ENCODE measurements at places on chromosomes 6 and 20.

DNA sequence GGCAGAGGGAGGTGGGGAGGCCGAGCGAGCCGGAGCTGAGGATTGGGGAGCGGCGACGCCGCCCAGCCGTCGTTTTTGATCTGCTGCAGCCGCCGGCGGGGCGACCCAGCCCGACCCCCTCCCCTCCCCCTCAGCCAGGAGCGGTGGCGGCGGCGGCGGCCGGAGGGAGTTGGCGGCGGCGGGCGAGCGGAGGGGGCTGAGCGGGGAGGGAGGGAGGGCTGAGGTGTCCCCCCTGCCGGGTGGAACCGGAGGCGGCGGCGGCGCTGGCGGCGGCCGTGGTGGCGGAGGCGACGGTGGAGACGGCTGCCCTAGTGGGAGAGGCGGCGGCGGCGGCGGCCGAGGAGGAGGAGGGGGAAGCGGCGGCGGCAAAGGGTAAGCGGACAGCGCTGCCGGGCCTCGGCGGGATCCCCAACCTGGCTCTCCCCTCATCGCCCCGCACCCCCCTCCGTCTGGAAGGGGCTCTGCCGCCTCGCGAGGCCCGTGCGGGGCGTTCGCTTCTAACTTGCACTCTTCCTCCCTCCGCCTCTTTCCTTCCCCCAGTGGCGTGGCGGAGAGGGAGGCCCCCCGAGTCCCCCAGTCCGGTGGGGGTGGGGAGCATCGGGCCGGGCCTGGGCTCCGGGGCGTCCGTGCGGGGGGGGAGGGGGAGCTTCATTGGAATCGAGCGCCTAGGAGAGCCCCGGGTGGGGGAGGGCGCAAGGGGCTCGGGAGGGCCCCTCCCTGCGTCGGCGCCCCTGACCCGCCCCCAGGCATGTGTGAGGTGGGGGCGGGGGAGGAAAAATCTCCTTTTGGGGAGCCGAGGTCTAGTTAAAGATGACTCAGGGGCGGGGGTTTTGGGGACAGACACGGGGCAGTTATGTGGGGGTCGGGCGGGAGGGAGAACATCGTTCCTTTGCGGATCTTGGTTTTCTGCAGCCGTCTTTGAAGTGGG lies at the start of gene TAB2:
Gene TAB2 (plus strand): TSS at position 69 of the 928 bp plus-strand sequence. CDS start 52,286 bp downstream, outside the sequence.
- DNase-seq: peak; percentile 85

GRCh38 chr6:81842254-81842653 lies 89.8 kb upstream of the TENT5A start:
- DNase-seq: no peak

DNA sequence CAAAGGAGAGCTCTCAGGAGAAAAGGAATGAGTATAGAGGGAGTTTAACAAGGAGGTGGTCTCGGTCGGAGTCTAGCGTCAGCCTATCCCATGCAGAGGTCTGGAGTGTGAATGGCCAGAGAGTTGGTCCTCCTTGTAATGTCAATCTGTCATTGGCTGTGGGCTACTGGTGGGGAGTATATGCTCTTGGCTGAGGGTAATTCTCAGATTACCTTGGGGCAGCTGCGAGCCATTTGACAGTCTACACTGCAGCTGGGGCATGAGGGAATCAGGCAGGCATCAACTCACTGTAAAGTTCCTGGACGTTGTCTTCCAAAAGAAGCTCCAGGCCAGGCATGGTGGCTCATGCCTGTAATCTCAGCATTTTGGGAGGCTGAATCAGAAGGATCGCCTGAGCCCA lies 48.1 kb downstream of the EBF4 start:
- no peak for DNase-seq

GRCh38 chr6:85343428-85343827 lies 106.5 kb upstream of the NT5E start:
- DNase-seq: no peak

DNA sequence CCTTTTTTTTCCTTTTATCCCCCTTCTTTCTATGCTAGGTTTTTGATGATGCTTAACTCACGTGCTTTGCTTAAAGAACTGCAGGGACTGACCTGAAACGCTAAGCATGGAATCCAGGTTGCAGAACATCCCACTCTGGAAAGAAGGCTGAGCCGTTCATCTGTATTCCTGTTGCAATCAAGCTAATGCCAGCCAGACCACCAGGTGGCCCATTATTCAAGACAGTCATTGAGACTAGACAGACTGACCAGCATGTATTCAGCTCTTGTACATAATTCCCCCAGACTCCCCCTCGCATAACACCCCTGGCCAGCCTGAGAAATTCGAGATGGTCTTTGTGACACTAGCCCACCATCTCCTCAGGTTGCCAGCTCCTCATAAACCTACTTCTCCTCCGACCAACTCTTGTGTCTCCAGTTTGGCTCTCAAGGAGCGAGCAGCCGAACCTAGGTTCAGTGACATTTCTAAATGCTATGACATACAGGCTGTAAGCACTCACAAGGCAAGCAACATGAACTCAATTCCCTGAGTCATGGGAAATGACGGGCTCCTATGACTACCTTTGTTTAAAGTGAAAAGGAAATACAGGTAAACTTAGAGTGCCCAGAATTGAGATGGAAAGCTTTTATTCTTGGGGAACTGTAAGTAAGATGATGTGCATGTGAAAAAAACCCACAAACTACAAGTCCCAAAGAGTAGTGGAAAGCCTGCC lies 309.3 kb upstream of the CDYL start:
- DNase-seq: no peak

DNA sequence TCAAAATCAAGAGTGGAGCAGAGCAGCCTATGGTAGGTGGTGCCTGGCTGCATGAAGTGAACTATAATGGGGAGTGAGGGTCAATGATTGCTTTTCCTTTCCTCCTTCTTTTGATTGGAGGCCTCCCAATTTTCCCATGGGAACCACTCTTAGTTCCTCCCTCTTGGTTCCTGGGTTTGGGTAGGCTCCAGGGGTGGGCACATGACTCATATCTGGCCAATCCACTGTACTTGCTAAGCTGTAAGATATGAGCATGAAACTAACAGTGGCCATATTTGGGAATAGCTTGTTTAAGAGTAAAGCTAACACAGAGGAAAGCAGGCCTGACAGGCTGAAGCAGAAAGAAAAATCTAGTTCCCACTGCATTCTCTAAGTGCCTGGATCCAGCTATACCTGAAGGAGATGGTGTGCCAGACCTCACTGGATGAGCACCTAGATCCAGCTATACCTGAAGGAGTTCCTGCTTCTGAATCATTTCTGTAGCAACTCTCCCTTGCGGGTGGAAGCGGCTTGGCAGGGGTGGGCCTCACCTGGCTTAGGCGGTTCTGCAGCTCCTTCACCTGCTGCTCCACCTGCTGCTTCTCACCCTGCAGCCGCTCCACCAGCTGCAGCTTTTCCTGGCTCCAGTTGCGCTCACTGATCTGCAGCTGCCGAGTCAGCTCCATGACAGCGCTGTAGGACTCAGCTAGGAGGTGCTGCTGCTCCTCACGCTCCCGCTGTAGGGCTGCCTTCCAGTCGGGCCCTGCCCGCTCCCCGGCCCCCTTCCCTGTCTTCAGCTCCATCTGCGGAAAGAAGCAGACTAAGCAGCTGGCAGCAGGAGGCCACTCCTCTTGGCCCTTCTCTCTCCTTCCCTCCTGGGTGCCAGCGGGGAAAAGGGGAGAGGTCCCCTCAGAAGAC lies 29.0 kb upstream of the DSN1 start:
- DNase-seq: no peak

GRCh38 chr6:53587291-53587690 lies 42.4 kb upstream of the GCLC start:
- no peak for DNase-seq

GRCh38 chr6:151313066-151313491 lies 73.3 kb downstream of the AKAP12 start:
- DNase-seq: no peak

DNA sequence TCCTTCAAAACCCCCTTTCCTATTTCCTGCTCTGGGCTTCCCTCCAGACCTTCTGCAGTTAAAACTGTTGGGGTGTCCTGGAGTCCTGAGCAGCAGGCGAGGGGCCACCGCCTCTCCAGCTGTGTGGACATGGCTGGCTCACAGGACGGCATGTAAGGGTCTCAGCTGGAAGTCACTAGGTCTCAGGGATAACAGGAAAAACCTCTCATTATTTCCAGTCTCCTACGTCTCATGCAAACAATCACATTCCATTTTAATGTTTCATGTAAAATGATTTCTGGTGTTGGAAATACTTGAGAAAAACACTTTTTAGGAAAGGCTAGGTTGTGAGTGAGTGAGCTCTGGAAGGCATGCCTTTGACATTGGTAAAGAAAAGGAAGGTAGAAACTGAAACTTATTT lies 158.7 kb downstream of the SCML4 start:
- DNase-seq: no peak

DNA sequence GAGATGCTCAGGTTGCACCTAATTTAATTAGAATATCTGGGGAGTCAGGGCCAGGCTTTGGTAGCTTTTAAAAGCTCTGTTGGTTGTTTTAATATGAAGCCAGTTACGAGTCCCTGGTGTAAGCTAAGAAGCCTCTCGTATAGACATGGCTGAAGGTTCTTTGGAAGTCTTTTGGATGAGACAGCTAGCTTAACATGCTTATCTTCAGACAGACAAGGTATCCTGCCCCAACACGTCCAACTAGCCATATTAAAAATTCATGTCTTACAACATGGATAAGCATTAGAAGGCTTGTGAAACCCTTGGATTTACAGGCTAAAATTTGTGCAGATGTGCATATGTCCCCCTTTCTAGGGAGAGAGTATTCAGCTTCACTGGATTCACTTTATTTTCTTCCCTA lies 105.7 kb upstream of the KCNK16 start:
- DNase-seq: no peak

DNA sequence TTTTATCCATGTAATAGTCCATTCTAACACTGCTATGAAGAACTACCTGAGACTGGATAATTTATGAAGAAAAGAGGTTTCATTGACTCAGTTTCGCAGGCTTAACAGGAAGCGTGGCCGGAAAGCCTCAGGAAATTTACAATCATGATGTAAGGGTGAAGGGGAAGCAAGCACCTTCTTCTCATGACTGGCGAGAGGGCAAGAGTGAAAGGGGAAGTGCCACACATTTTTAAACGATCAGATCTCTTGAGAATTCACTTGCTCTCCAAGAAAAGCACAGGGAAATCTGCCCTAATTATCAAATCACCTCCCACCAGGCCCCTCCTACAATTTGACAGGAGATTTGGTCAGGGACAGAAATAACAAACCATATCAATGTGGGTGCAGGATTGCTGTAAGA lies 859.7 kb downstream of the EPHA7 start:
- DNase-seq: no peak
